Pancreas (tissue), 10 donors: ENCODE measurements at places on chromosomes 4 and X. TPM values are rescaled to one million over a fixed set of nuclear protein-coding genes. Genes with fewer than 3 reads are reported as not detected.

Gene PNMA6F
- 0.12 TPM for polyA plus RNA-seq

GRCh38 chr4:40190465-40190864 is 6.4 kb upstream of the RHOH start:
- no peak for DNase-seq

Gene PABPC1L2B
- polyA plus RNA-seq = not detected

Gene PGRMC1
- 50.2 TPM for polyA plus RNA-seq
